Heart left ventricle (tissue), 16 donors: ENCODE measurements at places on chromosomes 5 and 9.

- no peak overlapping the region for H3K4me3 ChIP-seq
- DNase-seq: no peak
- no peaks in the 10 kb centered on the region for H3K4me1 ChIP-seq
- H3K27me3 ChIP-seq: no peaks in the 10 kb centered on the region
- no peak overlapping the region for H3K27ac ChIP-seq
- H3K36me3 ChIP-seq: no peaks in the 10 kb centered on the region
Observed at GRCh38 chr5:103668281-103668680, 105.7 kb upstream of the NUDT12 start.

DNA sequence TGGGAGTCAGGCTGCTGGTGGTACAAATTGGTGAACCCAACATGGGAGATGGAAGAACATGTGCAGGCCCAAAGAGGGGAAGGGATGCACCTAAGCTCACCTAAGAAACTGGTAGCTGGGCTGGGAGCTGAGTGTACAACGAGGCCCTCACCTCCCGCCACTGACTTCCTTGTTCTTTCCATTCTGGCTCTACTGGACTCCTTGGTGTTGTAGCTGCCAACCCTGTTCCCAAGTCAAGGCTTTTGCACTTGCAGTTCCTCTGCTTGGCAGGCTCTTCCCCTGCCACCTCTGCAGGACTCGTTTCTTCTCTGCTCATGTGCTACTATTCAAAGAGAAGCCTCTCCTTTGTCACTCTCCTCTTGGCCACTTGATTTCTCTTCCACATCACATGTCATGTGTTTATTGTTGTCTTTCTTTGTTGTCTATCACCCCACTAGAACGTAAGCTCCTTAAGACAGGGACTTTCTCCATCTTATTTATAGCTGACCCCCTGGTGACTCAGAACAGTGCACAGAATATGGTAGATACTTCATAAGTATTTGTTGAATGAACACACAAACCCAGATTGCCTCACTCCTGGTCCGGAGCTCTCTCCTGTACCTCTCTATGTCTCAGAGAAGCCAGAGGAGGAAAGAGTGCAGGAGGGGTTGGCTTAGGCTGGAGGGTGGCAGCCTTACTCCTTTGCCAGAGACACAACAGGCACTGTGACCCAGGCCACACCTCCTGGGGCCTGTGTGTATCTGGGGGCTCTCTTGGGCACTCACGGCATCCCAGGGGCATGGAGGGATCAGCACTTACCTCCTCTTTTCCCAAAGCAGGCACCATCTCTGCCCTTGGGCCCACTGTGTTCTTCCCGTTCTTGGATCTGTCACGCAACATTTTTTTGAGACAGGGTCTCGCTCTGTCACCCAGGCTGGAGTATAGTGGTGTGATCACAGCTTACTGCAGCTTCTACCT lies 5.2 kb upstream of the SPINK4 start:
- H3K27ac ChIP-seq: no peak overlapping the region
- H3K27me3 ChIP-seq: no peaks in the 10 kb centered on the region
- no peaks in the 10 kb centered on the region for H3K36me3 ChIP-seq
- no peak overlapping the region for H3K4me3 ChIP-seq
- H3K4me1 ChIP-seq: no peaks in the 10 kb centered on the region
- no peak for DNase-seq

GRCh38 chr9:13447843-13448422 lies 168.4 kb upstream of the MPDZ start:
- H3K4me1 ChIP-seq: peaks cover 60% of the 10 kb centered on the region
- no peaks in the 10 kb centered on the region for H3K27me3 ChIP-seq
- H3K27ac ChIP-seq: peak overlapping the region; percentile 56
- DNase-seq: no peak
- no peaks in the 10 kb centered on the region for H3K36me3 ChIP-seq
- peak overlapping the region; percentile 36 for H3K4me3 ChIP-seq

DNA sequence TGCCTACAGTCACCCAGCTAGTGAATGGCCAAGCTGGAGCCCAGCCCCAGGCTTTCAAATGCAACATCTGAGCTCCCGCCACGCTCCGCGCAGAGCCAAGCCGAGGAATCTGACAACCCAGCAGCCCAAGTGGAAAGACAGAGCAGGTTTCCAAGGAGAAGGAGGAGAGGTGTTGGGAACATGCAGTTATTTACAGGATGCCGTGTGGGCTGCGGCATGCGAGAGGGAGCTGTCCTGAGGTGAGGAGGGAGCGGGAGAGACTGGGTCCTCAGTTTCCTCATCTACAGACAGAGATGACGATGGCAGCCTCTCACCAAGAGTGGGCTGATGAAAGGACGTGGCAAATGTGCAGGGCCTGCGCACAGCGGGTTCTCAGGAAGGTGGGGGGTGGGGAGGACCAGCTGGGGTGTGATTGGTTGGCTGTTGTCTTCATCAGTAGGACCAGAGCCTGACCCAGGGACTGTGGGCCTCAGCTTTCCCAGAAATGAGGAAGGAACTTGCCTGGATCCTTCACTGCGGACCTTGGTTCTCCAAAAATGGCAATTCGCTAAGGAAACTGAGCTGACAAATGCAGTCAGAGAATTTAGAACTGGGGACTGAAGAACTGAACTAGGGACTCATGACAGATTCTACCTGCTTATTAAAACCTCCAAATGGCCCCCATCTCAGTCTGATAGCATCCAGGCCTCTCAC lies 14.8 kb upstream of the CPLX2 start:
- H3K36me3 ChIP-seq: no peaks in the 10 kb centered on the region
- no peak overlapping the region for H3K4me3 ChIP-seq
- no peaks in the 10 kb centered on the region for H3K4me1 ChIP-seq
- no peaks in the 10 kb centered on the region for H3K27me3 ChIP-seq
- no peak for DNase-seq

DNA sequence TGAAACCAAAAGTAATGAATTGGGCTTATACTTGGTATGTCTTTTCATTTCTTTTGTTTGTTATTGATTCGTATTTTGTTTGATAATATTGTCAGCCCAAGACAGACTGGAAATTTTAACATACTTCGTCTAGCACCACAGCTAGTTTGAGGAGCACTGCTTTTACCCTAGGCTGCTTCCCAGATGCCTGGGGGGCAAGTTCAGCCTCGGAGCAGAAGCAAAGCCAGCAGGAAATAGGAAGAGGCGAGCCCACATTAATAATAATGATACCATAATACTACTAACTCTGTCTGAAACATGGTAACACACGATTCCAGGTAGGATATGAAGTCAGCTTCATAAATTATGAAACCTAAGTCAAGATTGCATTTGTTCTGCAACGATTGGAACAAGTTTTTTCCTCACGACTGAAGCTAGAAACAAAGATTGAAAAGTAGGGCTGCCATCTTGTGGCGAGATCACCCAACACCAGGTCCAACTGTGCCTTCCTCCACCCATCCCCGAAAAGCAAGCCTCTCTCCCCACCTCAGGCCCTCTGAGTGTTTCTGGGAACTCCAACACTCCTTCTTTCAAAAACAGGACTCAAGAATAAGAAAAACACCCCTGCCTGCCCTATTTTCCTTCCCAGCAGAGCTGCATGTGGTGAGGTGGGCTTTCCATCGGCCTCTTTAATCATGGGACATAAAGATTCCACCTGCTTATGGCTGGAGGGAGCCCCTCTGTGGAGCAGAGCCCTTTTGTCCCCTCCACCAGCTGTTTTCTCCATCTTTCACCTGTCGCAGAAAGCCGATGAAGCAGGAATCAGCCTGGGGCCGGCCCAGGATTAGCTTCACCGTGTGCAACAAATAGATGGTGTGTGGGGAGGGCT lies 236.4 kb downstream of the CAAP1 start:
- no peaks in the 10 kb centered on the region for H3K36me3 ChIP-seq
- no peak for DNase-seq
- H3K4me1 ChIP-seq: no peaks in the 10 kb centered on the region
- H3K4me3 ChIP-seq: no peak overlapping the region
- H3K27me3 ChIP-seq: no peaks in the 10 kb centered on the region
- no peak overlapping the region for H3K27ac ChIP-seq
